ENCODE measurements at places on chromosomes 6 and 20.

GRCh38 chr6:14699803-14700601 lies 545.9 kb upstream of the JARID2 start:
- DNase-seq, result no peak

- DNase-seq, result no peak
Measured at GRCh38 chr20:18019068-18019467, 38.6 kb downstream of the OVOL2 start.

- DNase-seq, result no peak
Measured at GRCh38 chr6:5677219-5678000, 329.3 kb downstream of the NRN1 start.

- no peak for DNase-seq
Measured at GRCh38 chr6:124822204-124822613, 140.0 kb upstream of the RNF217 start.

GRCh38 chr20:59819496-59820203 lies 113.8 kb downstream of the SYCP2 start:
- no peak for DNase-seq

DNA sequence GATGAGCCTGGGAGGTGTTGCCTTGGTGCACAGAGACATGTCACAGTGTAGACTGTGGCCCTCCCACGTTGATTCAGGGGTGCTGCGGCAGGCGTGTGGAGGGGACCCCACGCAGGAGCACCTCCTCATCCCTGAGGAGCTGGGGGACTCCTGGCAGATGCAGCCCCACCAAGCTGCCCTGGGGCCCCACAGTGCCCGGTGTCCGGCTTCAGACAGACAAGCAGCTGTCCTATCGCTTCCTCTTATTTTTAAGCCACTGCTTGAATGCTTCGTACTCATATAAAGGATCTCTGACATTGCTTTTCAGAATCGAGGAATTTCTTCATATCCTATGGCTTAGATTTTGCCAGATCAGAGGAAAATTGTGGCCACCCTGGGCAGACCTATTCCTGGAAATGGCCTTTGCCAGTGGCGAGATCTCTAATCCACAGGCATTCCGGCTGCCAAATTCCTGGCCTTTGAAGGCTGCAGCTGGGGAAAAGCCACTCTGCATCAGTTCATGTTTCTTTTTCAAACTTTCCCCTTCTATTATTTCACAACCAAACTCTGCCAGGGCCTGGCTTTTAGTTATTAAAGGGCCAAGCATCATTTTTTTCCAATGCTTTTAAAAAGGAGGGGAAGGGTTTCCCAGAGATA lies 337.0 kb downstream of the THBS2 start:
- DNase-seq, result no peak

GRCh38 chr20:17572034-17572638 lies 2.3 kb downstream of the DSTN start:
- no peak for DNase-seq

DNA sequence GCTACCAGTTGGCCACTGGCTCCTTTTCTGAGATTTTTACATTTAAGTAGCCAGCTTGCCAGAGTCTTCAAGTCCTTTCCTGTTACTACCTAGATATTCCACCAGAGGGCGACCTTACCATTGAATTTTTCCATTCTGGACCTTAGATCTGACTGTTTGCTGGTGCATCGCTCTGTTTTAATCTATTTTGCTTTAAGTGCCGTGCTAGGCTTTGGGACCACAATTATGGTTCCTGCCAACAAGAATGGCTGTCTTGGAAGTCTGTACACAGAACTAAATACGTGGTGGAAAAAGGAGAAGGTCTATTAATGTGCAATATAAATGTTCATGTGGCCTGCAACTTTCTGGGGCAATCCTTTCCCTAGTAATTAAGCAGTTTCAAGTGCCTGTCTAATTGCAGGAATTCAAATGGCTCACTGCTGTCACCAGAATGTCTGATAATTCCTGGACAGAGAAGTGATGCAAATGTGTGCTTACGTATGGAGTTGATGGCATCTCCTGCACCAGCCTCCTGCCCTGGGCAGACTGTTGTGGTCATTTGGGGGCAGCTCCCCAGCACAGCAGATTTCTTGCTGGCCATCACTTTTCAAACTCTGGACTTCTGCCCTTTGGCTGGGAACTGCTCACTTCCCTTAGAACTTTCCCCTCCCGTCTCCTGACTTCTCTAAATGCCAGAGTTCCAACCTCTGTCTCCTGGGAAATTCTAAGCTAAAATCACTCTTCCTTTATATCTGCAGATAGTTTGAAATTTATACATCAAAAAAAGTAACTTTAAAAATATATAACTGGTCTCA lies 5.6 kb upstream of the HLA-DOA start:
- peak; percentile 49 for DNase-seq

- DNase-seq, result no peak
Measured at GRCh38 chr6:128598571-128598970, 78.2 kb upstream of the PTPRK start.
